Adrenal gland (tissue), 19 donors: ENCODE measurements at places on chromosomes 11 and 22. TPM values are rescaled to one million over a fixed set of nuclear protein-coding genes. Genes with fewer than 3 reads are reported as not detected.

GRCh38 chr11:117020869-117021564, 77.2 kb downstream of the SIK3 start:
- no peak for DNase-seq
- no peaks in the 10 kb centered on the region for H3K27me3 ChIP-seq
- no peaks in the 10 kb centered on the region for H3K36me3 ChIP-seq
- no peak overlapping the region for H3K27ac ChIP-seq
- peaks cover 24% of the 10 kb centered on the region for H3K4me1 ChIP-seq

GRCh38 chr11:80515097-80515496, 1074.3 kb upstream of the TENM4 start:
- no peak overlapping the region for H3K27ac ChIP-seq
- no peaks in the 10 kb centered on the region for H3K4me1 ChIP-seq
- H3K27me3 ChIP-seq: no peaks in the 10 kb centered on the region
- no peak overlapping the region for H3K4me3 ChIP-seq

Gene MMP3
- not detected for total RNA-seq

Gene IGLL5
- not detected for total RNA-seq

GRCh38 chr11:80718611-80719291, 1277.9 kb upstream of the TENM4 start:
- H3K27ac ChIP-seq: no peak overlapping the region
- H3K27me3 ChIP-seq: no peaks in the 10 kb centered on the region
- H3K4me1 ChIP-seq: no peaks in the 10 kb centered on the region
- no peaks in the 10 kb centered on the region for H3K36me3 ChIP-seq

GRCh38 chr11:73366265-73366610, 10.0 kb upstream of the RELT start:
- DNase-seq: no peak
- H3K4me1 ChIP-seq: peaks cover 4% of the 10 kb centered on the region
- H3K27me3 ChIP-seq: no peaks in the 10 kb centered on the region
- peaks cover 48% of the 10 kb centered on the region for H3K36me3 ChIP-seq
- H3K4me3 ChIP-seq: no peak overlapping the region
- H3K27ac ChIP-seq: no peak overlapping the region

DNA sequence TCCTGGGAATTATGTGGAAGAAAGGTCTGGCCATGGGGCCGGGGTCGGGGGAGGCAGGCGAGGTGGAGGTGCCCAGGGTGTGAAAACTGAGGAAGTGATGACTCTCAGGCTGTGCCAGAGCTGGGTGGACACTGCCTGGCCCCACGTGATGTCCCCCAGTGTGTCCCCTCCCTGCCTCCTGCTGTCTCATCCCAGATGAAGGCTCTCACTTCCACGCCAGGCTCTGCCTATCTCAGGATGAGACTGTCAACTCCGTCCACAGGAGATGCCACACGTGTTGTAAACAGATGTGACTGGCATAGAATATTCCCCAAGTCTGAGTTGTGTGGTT, 51.4 kb downstream of the RPS6KA4 start:
- no peaks in the 10 kb centered on the region for H3K4me1 ChIP-seq
- no peaks in the 10 kb centered on the region for H3K27me3 ChIP-seq
- H3K36me3 ChIP-seq: no peaks in the 10 kb centered on the region
- no peak overlapping the region for H3K4me3 ChIP-seq
- H3K27ac ChIP-seq: no peak overlapping the region

Gene MMP8
- not detected for total RNA-seq

- no peak overlapping the region for H3K27ac ChIP-seq
- no peak for DNase-seq
- no peak overlapping the region for H3K4me3 ChIP-seq
- H3K27me3 ChIP-seq: no peaks in the 10 kb centered on the region
These were observed 130.6 kb downstream of the ST3GAL4 start for GRCh38 chr11:126485986-126486635.

DNA sequence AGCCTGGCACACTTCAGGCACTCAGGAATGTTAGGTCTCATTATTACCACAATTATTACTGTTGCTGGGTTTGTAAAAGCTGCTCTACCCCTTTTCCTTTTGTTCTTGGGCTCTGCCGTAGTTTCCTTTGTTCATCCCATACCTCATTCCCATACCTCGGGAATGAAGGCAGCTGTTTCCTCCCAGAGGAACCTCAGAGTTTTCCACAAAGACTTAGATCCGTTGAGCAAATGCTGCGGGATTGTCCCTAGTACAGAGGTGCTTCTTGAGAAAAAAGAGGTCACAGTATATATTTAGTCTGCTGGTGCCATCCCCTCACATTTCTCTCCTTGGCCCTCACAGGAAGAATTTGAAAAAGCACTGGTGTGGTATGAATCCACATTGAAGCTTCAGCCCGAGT, 134.7 kb downstream of the TTC17 start:
- no peak for DNase-seq
- H3K36me3 ChIP-seq: peaks cover 23% of the 10 kb centered on the region
- no peak overlapping the region for H3K4me3 ChIP-seq
- H3K4me1 ChIP-seq: no peaks in the 10 kb centered on the region
- H3K27me3 ChIP-seq: no peaks in the 10 kb centered on the region
- no peak overlapping the region for H3K27ac ChIP-seq

Gene FADD
- 15.7 TPM for total RNA-seq

- H3K27ac ChIP-seq: no peak overlapping the region
- no peak for DNase-seq
- peaks cover 13% of the 10 kb centered on the region for H3K36me3 ChIP-seq
- H3K27me3 ChIP-seq: no peaks in the 10 kb centered on the region
- H3K4me3 ChIP-seq: no peak overlapping the region
These were observed 1.4 kb upstream of the MAPK11 start for GRCh38 chr22:50271519-50271970.

DNA sequence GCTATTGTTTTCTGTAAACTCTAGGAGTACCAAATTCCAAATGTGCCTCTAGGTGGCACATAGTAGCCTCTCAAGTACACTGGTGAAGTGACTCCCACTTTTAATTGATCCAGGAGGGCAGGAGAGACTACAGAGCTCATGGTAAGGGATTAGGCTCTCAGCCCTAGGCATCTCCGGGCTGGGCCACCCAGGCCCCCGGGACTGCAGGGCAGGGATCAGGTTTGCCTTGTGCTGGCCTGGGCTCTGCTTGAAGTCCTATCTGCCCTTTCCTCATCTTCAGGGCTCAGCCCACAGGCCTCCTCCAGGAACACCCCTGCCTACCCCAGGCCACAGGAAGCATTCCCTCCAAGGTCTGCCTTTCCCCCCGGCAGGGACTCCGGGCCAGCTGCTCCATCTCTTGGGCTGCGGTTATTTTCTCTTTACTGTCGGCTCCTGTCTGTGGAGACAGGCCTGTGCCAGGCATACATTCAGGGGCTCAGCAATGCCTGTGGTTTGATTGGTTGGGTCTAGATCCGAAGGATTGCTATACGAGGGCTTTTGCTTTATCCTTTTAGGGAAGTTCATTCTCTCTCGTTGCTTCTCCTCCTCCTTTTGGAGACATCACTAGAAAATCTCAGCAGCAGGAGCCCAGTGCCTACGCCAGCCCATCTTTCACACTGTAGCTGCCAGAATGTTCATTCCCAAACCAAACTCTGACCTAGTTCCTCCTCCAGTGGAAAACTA, 32.8 kb downstream of the PARVA start:
- H3K27ac ChIP-seq: no peak overlapping the region
- H3K4me1 ChIP-seq: peaks cover 38% of the 10 kb centered on the region
- no peaks in the 10 kb centered on the region for H3K36me3 ChIP-seq
- H3K27me3 ChIP-seq: no peaks in the 10 kb centered on the region
- H3K4me3 ChIP-seq: no peak overlapping the region

DNA sequence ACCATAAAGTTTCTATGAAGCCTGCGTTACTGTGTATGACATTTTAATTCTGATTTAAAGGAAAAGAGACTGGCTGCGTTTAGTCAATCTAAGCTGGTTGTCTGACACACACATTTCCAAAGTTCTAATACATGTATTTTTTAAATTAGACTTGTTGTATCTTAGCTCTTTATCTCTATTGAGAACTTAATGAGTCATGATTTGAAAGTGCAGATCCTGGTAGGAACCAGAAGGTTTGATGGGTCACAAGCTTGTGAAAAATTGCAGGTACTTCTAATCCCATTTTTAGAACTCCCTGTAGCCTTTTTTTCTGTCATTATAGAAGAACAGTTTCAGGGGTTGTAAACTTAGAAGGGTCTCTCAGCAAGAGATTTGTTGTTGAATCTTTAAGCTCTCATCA, 210.3 kb downstream of the DDX10 start:
- no peak overlapping the region for H3K27ac ChIP-seq
- H3K4me1 ChIP-seq: no peaks in the 10 kb centered on the region
- no peaks in the 10 kb centered on the region for H3K27me3 ChIP-seq
- H3K4me3 ChIP-seq: no peak overlapping the region
